ENCODE measurements at places on chromosomes 3 and 15. TPM values are rescaled to one million over a fixed set of nuclear protein-coding genes. Genes with fewer than 3 reads are reported as not detected.

SPINT1 gene
- 3.7 TPM for total RNA-seq

CRTC3 gene
- 13.4 TPM for total RNA-seq

CSK gene
- total RNA-seq: 87.8 TPM

PROS1 gene
- 23.0 TPM for total RNA-seq

DNA sequence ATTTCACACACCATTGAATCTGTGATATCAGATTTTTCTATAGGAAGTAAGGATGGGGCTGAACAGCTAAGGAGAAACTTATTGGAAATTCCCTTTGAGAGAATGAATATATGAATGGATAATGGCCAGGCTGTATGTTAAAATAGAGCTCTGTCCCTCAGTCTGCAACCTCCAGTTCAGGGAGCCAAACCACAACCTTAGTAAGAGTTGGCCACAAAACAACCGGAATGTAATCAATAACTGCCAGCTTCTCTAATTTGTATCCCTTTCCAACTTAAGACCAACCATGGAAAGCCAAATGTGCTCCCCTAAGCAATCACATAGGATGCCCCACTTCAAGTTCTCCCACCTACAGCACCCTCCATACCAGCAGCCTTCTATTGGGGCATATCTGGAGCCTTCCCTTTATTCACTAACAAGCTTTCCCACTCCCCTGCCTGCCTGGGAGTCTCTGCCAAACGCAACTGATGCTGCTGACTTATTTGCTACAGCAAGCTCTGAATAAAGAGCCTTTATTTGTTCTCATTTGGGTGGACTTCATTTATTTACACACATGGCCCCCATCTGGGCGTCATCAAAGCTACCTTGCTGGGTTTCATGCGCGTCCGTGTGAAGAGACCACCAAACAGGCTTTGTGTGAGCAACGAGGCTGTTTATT, 75.4 kb upstream of the LARS2 start:
- no peak for DNase-seq

DNA sequence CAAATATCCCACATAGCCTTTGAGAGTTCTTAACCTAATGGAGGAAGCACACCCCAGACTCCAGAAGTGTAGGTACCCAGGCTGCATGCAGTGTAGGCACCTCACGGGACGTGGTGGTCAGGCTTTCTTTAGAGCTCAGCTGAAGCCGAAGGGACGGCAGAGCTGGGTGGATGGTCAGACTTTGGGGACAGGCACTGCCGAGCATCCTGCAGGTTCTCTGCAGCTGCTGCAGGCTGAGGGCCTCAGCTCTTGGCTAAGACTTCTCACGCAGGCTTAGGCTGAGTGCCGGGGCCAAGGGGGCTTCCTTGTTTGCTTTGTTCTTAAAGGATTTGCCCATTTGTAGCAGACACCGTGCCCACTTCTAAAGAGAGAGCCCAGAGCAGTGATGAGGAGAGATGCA, 177.0 kb downstream of the RAB11A start:
- DNase-seq: no peak

DNA sequence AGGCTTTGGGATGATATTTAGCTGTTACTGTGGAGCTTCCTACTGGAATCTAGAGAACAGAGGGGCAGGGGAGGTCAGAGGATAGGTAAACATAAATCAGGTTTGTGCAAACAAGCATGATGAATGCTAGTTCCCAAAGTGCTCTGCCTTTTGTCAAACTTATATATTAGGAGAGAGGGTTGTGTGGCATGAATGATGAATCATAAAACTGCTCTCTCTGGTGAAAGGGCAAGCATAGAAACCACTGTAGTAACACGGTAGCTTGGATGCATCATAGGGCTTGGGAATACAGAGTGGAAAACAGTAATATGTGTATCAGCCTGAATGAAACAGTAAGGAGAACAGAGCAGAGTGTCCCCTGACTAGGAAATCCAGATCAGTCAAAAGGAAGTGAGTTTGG, 486.7 kb downstream of the IL5RA start:
- DNase-seq: no peak

- DNase-seq: no peak
Measured at GRCh38 chr15:66936861-66937582, 128.4 kb upstream of the SMAD3 start.

GRCh38 chr3:184643442-184643841, 68.4 kb downstream of the MAGEF1 start:
- no peak for DNase-seq

- DNase-seq: peak; percentile 61
Measured at GRCh38 chr15:78906316-78906620, 33.6 kb downstream of the MORF4L1 start.

DNA sequence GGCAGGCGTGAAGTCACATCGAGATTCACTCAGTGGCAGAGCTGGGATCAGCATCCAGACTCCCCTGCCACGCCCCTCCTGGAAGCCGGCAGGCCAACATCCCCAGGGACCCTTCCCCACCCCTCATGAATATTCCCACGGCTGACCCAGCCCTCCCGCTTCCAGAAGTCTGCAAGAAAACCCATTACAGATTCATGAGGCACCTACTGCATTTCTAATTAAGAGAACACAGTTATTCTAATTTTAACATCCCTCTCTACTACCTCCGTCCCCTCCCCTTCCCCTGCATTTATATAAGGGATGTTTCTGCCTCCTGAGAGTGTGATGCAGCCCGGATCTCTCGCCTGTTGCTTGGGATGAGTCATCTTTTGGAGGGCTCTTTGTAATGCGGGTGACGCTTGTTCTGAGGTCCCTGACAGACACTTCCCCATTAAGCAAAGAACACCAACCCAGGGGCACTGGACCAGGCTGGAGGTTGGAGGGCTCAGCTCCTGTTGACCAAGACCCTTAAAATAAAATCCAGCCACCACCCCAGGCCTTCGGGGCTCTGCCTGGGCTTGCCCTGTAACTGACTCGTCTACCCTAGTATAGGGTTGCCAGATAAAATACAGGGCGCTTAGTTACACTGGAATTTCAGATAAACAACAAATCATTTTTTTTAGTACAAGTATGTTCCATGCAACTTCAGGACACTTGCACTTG, 118.7 kb downstream of the NUP210 start:
- peak; percentile 52 for DNase-seq

DNA sequence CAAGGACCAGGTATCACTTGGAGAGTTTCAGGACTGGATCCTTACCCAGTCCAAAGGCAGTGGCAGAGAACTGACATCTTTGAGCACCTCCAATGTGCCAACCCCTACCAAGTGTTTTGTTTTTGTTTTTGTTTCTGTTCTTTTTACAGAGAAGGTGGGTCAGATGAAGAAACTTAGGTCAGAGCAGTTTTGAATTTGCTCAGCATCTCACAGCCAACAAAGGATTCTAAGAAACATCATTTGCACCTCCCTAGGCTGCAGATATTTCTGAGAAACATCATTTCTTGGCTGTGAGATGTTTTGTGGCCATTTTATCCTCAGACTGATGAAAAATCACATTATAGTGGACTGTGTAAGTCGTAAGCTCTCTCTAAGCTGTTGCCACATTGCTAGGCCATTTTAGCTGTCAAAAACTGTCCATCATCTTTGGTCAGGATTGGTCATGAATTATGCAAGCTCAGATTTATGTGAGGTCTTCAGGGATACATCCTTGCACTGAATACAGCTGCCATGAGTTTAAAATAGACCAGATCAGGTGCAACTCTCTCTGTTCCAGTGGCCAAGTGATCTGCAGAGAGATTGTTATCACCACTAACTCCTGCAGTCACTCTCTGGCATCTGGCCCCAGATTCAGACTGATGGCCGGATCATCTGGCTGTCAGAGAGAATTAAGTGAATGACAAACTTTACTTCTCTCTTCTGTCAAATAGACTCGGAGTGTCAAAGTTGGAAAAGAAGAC, 341.5 kb downstream of the EPHB1 start:
- DNase-seq: no peak

DNA sequence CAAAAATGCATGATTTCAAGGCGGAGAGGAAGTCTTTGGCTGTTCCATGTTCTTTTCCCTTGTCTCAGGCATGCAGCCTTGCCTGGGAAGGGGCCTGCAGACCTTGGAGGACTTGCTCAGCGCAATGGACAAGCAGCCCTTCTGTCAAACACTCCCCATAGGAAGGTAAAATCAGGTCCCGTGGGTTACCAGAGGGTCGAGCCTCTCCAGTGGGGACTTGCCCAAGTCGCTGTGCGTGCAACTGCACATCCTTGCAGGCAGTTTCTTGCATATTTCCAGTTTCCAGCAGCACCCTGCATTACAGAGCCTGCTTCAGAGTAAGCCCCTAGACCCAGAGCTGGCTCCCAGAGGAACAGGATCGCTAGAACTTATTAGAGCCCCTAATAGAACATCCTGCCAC, 75.5 kb upstream of the KLF13 start:
- DNase-seq: no peak

DNA sequence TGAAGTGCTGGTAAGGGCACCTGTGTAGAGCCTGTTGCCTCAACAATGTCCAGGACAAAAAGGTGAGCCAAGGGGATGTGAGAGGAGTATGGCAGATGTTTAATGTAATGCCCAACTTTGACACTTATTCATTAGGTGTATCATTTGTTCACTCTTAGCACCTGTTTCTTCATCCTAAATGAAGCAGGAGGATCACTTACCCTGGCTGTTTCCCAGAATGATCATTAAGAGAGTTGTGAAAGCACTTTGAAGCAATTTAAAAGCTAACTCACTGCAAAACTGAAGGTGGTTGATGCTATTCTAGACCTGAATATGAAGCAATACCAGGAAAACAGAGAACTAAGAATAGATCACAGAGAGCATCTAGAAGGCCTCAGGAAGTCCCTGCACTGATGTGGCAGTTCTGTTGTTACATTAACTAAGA, 3.4 kb upstream of the HHLA2 start:
- DNase-seq: no peak
